ENCODE measurements at places on chromosomes 11 and 22. TPM values are rescaled to one million over a fixed set of nuclear protein-coding genes. Genes with fewer than 3 reads are reported as not detected.
A peak's percentile ranks its signal among the peaks of the same experiment; 100 is the strongest.

GRCh38 chr11:62908468-62909072, 12.6 kb downstream of the CHRM1 start:
- H3K4me1 ChIP-seq: peaks cover 3% of the 10 kb centered on the region
- H3K27me3 ChIP-seq: no peaks in the 10 kb centered on the region
- no peak for DNase-seq
- H3K36me3 ChIP-seq: no peaks in the 10 kb centered on the region

Gene TMPRSS6
- not detected for total RNA-seq

Gene MYBPC3
- 0.06 TPM for total RNA-seq

Gene VSTM5
- total RNA-seq: 0.37 TPM

Gene PCF11
- total RNA-seq: 64.2 TPM

GRCh38 chr11:4983841-4984240, 10.8 kb upstream of the OR51L1 start:
- no peaks in the 10 kb centered on the region for H3K36me3 ChIP-seq
- no peak overlapping the region for H3K27ac ChIP-seq
- no peak for DNase-seq
- no peaks in the 10 kb centered on the region for H3K27me3 ChIP-seq

- no peaks in the 10 kb centered on the region for H3K27me3 ChIP-seq
- H3K27ac ChIP-seq: no peak overlapping the region
- H3K4me1 ChIP-seq: no peaks in the 10 kb centered on the region
- no peak overlapping the region for H3K4me3 ChIP-seq
- DNase-seq: no peak
Measured at GRCh38 chr22:48751539-48752437, 1075.9 kb downstream of the BRD1 start.

Gene NOX4
- total RNA-seq: 3.3 TPM

GRCh38 chr22:45163099-45163450, 650 bp upstream of the NUP50 start:
- peak overlapping the region; percentile 99 for H3K4me3 ChIP-seq
- peaks cover 4% of the 10 kb centered on the region for H3K36me3 ChIP-seq
- DNase-seq: peak; percentile 65
- no peak overlapping the region for H3K27ac ChIP-seq

GRCh38 chr11:77661670-77662069, 24.1 kb upstream of the CLNS1A start:
- no peak overlapping the region for H3K4me3 ChIP-seq
- no peaks in the 10 kb centered on the region for H3K27me3 ChIP-seq
- no peak overlapping the region for H3K27ac ChIP-seq
- peaks cover 6% of the 10 kb centered on the region for H3K36me3 ChIP-seq

GRCh38 chr22:45248832-45249561, 8.3 kb upstream of the KIAA0930 start:
- no peak overlapping the region for H3K4me3 ChIP-seq
- no peaks in the 10 kb centered on the region for H3K4me1 ChIP-seq
- no peaks in the 10 kb centered on the region for H3K36me3 ChIP-seq
- DNase-seq: no peak
- no peaks in the 10 kb centered on the region for H3K27me3 ChIP-seq

- no peak overlapping the region for H3K4me3 ChIP-seq
- no peak overlapping the region for H3K27ac ChIP-seq
- DNase-seq: no peak
- H3K36me3 ChIP-seq: no peaks in the 10 kb centered on the region
Measured at GRCh38 chr11:131685206-131685605, 314.8 kb downstream of the NTM start.

Measured in neural progenitor cell (in vitro differentiated cells).